ENCODE measurements at places on chromosomes 1 and 21.
A peak's percentile ranks its signal among the peaks of the same experiment; 100 is the strongest.

- no peak for DNase-seq
Measured at GRCh38 chr1:117656202-117656641, 50.4 kb downstream of the TENT5C start.

GRCh38 chr1:42886800-42887199 is 40.4 kb downstream of the ZNF691 start:
- DNase-seq: no peak

GRCh38 chr1:60059468-60059867 is 14.1 kb downstream of the C1orf87 start:
- no peak for DNase-seq

DNA sequence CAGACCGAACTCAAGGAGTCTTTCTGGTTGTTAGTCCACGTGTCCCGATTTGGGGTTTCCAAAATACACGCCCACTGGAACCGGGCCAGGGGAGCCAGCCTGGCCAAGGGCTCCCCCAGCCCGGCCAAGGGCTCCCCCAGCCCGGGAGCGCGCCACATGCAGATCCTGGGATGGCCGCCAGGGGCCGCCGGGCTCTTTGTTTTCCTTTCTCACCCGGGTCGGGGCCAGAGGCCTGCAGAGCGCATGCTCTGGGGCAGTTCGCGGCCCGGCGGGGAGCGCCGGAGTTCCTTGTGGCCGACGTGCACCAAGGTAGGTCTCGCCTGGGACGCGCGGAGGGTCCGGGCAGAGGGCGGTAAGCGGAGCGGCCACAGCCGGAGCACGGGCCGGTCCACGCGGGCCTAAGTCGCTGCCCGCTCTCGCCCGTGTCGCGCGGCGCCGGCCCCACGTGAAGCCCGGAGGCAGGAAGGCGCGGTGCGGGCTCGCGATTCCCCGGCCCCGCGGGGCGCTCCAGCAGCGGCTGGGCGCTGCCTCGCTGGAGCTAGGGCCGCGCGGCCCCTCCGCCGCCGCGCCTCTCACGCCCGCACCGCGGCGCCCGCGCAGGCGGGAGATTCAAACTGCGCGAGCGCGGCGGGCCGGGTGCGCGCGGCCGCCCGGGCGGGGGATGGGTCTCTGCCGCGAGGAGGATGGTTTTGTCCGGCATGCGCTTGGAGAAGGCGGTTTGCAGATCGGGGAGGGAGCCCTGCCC is 12.3 kb downstream of the RCC1 start:
- DNase-seq: peak; percentile 94
